GM23338 (cell line): ENCODE measurements at places on chromosomes 2 and 18. TPM values are rescaled to one million over a fixed set of nuclear protein-coding genes. Genes with fewer than 3 reads are reported as not detected.
A peak's percentile ranks its signal among the peaks of the same experiment; 100 is the strongest.

- DNase-seq: no peak
Measured at GRCh38 chr18:31579375-31579774, 12.3 kb upstream of the TTR start.

DNA sequence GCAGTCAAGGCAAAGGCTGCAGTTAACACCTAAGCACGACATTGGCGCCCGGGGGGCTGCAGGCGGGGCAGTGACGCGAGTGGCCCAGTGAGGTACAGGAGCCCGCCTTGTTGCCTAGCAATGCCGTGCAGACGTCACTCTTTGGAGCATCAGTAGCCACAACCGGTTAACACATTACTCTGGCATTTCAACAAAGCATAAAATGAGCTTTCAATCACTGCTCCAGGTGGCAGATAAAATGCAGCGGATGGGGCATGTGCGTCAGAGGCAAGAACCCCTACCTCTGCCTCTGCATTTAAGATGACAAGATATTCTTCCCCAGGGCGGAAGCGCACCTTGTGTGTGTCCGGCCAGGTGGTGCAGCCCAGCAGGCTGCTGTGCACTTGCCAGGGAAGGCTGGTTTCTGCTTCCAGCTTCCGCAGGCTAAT lies 139.4 kb downstream of the MTCL1 start:
- no peak for DNase-seq

GRCh38 chr2:196468394-196468793 lies 171.1 kb upstream of the CCDC150 start:
- DNase-seq: peak; percentile 57

- no peak for DNase-seq
Measured at GRCh38 chr2:63792530-63792929, 49.2 kb upstream of the UGP2 start.

GRCh38 chr2:164896226-164896625 lies 54.6 kb upstream of the COBLL1 start:
- no peak for DNase-seq

- no peak for DNase-seq
Measured at GRCh38 chr2:207274530-207275189, 108.9 kb upstream of the KLF7 start.

- DNase-seq: no peak
Measured at GRCh38 chr2:6833300-6833604, 32.5 kb downstream of the CMPK2 start.

- no peak for DNase-seq
Measured at GRCh38 chr2:235534678-235535422, 41.0 kb downstream of the AGAP1 start.

- peak; percentile 15 for DNase-seq
Measured at GRCh38 chr2:127514485-127514884, 11.8 kb downstream of the IWS1 start.

DNA sequence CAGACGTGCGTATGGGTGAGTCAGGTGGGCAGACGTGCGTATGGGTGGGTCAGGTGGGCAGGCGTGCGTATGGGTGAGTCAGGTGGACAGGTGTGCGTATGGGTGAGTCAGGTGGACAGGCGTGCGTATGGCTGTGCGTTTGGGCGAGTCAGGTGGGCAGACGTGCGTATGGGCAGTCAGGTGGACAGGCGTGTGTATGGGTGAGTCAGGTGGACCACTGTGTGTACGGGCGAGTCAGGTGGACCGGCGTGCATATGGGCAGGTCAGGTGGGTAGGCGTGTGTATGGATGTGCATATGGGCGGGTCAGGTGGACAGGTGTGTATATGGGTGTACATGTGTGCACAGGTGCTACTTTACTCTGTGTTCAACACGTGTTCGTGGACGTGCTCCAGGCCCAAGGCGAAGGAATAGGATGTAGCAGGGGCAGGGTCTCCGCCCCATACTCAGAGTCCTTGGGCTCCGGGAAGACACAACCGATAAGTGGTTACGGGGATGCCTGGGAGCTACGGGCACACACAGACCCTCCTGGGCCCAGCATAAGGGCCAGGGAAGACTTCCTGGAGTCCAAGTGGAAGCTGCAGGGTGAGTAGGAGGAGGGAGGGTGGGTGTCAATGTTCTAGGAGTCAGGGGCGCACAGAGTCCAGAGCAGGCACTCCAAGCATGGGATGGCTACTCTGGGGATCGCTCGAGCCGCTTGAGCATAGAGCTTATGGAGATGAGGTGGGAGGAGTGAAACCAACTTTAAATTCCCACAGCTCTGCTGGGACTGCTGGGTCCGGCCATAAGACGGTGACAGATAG lies 27.1 kb upstream of the KLF11 start:
- DNase-seq: no peak

- peak; percentile 38 for DNase-seq
Measured at GRCh38 chr2:66509326-66509811, 74.4 kb downstream of the MEIS1 start.

DNA sequence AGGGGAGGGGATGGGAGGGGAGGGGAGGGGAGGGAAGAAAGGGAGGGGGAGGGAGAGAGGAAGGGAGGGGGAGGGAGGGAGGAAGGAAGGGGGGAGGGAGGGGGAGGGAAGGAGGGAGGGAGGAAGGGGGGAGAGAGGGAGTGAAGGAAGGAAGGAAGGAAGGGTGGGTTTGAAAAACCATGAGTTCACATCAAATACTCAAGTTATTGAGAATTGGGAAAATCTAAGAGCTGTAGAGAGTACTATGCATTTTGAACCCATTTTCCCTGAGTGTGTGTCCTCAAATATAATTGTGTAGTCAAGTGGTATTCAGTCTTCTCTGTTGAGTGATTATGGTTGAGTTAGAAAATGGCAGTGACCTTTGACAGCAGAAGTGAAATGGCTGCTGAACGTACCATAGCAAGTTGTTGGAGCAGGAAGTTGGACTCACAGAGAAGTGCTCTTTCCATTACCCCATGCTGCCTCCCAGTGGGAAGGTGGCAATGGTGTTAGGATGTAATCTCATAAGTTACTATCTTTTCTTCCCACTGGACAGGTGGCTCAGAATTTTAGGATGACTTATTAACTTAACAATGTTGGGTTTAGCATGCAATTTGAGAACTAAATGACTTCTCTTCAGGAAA lies 214.6 kb downstream of the SETBP1 start:
- DNase-seq: no peak

GRCh38 chr2:216385478-216385877 lies 13.2 kb upstream of the MARCHF4 start:
- no peak for DNase-seq

GRCh38 chr18:29003194-29003593 lies 826.3 kb upstream of the CDH2 start:
- DNase-seq: no peak

The RNU2-63P gene
- total RNA-seq: not detected in 2 replicates

The FBXO15 gene
- total RNA-seq: 0.21 and 4.1 TPM in 2 replicates

The LMAN2L gene
- 15.8 and 16.7 TPM in 2 replicates for total RNA-seq

The ITGA4 gene
- 2.4 and 4.6 TPM in 2 replicates for total RNA-seq

The NGEF gene
- 4.2 and 5.4 TPM in 2 replicates for total RNA-seq

The CCDC141 gene
- 8.0 and 13.4 TPM in 2 replicates for total RNA-seq

The HOXD8 gene
- total RNA-seq: not detected in 2 replicates

The FAM210A gene
- total RNA-seq: 17.3 and 17.9 TPM in 2 replicates

The ANO7 gene
- 3.3 and 5.1 TPM in 2 replicates for total RNA-seq

The GNAL gene
- 21.2 and 21.6 TPM in 2 replicates for total RNA-seq
